ENCODE measurements at places on chromosomes 6 and 20.

DNA sequence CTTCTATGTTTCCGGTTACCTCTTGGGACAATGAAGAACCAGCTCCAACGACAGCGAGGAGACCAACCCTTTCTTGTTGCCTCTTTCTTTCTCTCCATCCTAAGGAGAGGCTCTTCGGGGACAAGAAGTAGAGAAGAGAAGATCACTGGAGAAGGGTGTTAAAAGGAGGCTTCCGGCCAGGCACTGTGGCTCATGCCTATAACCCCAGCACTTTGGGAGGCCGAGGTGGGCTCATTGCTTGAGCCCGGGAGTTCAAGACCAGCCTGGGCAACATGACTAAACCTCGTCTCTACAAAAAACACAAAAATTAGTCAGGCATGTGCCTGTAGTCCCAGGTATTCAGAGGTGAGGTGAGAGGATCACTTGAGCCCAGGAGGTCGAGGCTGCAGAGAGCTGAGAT, 90.8 kb upstream of the TNFAIP3 start:
- DNase-seq: no peak

- no peak for DNase-seq
Measured at GRCh38 chr6:129309154-129309553, 400.8 kb downstream of the ARHGAP18 start.

GRCh38 chr6:144585217-144585814, 300.2 kb downstream of the UTRN start:
- DNase-seq: no peak

DNA sequence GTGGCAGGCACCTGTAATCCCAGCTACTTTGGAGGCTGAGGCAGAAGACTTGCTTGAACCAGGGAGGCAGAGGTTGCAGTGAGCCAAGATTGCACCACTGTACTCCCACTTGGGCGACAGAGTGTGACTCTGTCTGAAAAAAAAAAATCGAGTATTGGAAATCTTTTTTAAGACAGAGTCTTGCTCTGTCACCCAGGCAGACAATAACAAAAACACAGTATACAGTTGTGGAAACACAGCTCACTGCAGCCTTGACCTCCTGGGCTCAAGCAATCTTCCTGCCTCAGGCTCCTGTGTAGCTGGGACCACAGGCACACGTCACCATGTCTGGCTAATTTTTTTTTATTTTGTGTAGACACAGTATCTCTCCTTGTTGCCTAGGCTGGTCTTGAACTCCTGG, 15.0 kb downstream of the NANP start:
- DNase-seq: no peak

- DNase-seq: no peak
Measured at GRCh38 chr6:35596448-35597442, 84.0 kb upstream of the TULP1 start.

- DNase-seq: no peak
Measured at GRCh38 chr6:35360349-35361138, 18.2 kb downstream of the PPARD start.

DNA sequence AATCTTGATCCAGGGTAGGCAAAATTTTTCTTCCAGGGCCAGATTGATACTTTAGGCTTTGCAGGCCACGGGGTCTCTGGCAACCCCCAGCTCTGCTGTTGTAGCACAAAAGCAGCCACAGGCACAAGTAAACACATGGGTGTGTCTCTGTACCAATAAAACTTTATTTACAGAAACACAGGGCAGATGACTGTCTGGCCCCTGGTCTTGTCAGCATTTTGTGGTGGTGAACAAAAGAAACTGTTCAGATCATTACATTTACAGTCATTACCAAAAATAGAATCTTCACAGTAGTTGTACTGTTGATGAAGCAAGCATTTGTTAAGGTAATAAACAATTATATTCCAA, 45.0 kb upstream of the KIF25 start:
- DNase-seq: no peak

DNA sequence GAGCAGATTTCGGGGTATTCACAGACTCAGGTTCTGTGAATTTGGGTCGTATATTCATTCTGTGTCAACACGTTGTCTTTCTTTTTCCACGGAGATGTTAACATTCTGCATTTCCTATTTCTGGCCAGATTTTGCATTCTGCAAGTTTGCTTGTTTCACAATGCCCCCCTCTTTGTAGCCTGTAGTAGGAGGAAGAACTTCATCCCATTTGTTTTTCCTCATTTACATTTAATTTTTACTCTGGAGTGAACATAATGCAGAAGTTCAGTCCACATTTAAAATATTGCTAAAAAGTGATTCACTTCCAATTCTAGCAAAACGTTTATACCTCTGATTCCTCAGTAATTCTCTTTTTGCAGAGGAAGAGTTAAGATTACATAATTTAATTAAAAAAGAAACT, 12.9 kb downstream of the TAGAP start:
- no peak for DNase-seq

DNA sequence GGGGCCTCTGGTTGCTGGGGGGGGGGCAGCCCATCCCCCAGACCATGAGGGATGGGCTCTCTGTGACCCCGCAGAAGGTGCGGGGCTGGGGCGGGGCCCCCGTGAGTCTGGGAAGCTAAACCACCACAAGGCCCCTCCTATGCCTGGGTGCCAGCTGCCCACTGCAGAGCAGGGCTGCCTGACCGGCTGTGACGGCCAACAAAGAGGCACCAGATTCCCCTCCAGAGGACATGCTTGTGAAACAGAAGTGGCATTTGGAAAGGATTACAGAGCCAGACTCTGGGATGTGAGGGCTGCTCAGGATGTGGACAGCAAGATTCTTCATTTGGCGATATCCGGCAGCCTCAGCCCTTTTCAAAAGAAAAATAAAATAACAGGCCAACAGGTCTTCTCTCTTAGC, 16.5 kb upstream of the NTSR1 start:
- DNase-seq: no peak

DNA sequence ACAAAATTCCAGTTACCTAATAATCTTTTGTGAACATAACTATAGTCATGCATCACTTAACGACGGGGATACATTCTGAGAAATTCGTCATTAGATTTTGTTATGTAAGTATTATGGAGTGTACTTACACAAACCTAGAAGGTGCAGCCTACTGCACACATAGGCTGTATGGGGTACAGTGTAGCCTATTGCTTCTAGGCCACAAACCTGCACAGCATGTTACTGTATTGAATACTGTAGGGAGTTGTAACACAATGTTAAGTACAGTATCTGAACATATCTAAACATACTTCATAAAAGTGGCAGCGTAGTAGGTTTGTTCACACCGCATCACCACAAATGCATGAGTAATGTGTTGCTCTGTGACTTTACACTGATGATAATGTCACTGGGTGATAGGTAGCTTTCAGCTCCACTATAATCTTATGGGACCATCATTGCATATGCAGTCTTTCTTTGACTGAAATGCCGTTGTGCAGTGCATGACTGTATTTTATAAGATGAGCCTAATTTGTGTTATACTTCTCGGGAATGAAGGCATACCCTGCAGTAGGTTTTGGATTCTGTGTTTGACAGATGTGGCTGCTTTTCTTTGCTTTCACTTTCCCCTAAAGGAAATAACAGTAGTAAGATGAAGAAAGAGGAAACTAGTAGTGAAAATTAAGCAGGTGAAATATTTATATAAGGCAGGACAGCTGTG, 365.6 kb downstream of the FARS2 start:
- DNase-seq: peak; percentile 42

GRCh38 chr6:159052720-159053119, 7.9 kb upstream of the TAGAP start:
- DNase-seq: no peak

- DNase-seq: no peak
Measured at GRCh38 chr6:160260367-160260766, 1.7 kb upstream of the SLC22A2 start.

GRCh38 chr20:1075616-1076015, 42.8 kb upstream of the PSMF1 start:
- peak; percentile 45 for DNase-seq

DNA sequence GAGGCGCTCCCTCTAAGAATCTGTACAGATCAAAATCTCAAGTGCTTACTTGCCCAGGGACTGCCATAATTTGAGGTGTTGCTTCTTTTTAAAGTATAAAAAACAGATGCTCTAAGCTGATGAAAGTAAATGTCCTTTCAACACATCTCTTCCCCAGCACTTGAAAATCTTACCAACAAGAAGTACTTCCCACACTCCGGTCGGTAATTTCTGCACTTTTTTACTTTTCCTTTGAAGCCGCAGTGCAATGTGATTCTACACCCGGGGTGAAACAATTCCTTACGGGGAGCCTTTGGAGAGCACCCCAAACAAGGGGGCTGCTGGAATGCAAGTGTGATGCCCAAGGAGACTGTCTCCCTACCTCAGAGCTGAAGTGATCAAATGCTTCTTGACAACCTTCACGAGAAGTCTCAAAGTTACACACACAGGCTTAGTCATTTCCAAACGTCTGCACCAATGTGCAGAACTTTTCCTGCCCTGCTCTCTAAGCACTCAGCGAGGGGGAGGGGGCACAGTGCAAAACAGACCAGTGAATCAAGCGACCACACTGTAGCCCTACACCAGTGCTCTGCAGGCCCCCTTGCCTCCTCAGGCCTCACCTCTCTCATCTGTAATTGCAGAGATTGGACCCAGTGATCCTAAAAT, 56.7 kb downstream of the ATXN1 start:
- no peak for DNase-seq

DNA sequence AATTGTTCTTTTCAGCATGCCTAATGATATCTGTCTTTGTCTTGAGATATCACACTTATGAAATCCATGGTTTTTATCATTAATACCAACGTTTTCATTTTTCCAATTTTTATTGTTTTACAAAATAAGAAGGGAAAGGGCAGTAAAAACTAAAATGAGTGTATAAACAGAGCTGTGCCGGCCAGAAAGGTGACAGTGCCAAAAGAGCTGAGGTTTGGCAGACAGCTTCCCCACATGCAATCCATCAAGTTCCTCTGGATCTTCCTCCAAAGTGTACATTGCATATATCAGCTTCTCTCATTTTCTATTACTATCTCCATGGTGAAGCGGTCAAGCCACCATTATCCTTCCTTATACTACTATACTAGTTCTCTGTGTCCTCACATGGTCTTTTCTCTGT, 10.1 kb upstream of the TMEM244 start:
- no peak for DNase-seq

GRCh38 chr20:8860011-8860495, 208.8 kb upstream of the PLCB4 start:
- DNase-seq: no peak

- no peak for DNase-seq
Measured at GRCh38 chr6:150880336-150880735, 14.8 kb downstream of the MTHFD1L start.

DNA sequence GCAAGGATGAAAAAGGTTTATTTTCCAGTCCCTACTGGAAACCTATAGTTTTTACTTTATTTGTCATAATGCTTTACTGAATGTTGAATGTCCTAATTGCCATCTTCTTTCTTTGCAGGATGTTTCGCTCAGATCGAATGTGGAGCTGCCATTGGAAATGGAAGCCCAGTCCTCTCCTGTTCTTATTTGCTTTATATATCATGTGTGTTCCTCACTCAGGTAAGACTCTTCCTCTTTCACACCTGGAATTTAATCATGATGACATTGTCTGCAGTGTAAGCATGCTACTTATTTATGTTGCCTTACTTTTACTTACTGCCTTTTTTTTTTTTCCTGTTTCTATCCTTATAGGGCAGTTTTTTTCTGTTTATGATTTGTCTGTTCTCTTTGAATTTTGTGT, 7.6 kb downstream of the ADGRG6 start:
- no peak for DNase-seq

- DNase-seq: no peak
Measured at GRCh38 chr6:116445102-116445501, 16.1 kb upstream of the CALHM6 start.

GRCh38 chr20:39853050-39853449, 836.0 kb downstream of the MAFB start:
- DNase-seq: no peak

- peak; percentile 58 for DNase-seq
Measured at GRCh38 chr6:33592595-33593413, 12.7 kb upstream of the BAK1 start.

DNA sequence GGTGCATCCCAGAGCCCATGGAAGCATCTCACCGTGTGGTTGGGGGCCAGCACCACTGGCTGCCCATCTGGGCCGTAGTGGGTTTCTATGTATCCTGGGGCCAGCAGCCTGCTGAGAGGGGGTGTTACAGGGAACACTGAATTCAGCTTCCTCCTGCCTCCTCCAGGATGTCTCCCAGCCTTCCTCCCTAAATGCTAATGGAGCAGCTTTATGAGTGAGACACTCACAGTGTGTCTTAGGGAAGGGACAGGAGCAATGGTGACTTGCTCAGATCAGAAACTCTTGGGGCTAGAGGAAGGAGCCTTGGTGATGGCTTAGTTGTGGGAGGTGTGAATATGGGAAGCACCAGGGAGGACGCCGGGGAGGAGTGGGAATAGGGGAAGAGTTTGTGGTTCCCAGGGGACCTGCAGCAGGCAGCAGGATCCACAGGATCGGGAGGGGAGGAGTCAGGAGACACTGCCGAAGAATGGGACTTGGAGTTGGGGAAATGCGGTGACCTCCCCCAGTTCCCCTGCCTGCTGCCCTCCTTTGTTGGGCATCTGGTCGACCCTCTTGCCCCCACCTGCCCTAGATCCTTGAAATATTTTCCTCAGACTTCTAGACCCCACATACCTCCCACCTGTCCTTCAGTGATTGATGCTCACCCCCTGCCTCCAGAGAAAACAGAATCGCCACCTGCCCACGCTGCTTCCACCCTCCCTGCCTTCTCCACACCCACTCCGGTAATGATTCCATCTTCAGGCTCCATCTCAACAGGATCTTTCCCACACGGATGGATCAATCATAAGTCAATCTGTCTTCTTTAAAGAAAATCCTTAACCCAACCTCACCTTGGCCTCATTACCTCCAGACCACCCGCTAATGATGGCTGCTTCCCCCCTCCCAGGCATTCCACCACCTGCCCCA, 6.6 kb downstream of the ADAM33 start:
- no peak for DNase-seq

Data from GM20000 (cell line).